ENCODE measurements at places on chromosomes 13 and 19.
A peak's percentile ranks its signal among the peaks of the same experiment; 100 is the strongest.

DNA sequence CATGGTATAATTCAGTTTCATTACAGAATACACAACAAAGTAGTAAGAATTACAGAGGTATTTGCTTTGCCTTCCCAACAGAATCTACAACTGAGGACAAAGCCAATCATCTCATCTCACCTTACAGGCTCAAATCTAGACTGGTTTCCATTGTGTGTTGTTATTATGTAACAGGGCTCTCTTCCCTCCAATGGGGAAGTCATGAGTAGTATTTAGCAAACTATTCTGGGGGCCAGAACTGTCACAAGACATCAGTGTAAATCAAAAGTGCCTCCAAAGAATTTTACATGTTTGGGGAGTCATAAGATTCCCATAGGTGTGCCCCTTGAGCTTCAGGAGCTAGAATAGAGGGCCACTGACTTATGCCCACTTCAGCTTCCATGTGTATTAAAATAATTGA is 187.0 kb upstream of the EDNRB start:
- no peak for DNase-seq

DNA sequence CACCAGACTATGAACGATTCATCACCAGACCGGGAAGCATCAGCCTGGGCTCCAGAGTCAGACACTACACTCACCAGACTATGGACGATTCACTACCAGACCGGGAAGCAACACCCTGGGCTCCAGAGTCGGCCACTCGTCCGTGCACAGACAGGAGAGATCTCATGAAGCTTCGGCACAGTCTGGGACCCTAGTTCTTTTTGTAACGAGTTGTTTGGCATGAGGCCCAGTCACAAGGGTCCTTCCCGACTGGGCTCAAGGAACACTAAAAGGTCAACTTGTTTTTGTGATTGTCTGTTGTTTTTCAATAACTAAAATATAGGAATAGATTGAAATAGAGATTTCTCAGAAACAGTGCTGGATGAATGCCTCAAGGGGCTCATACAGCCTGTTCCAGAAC is 1141.6 kb upstream of the MIR17HG start:
- DNase-seq: no peak

- DNase-seq: no peak
Observed at GRCh38 chr19:1288833-1289685, 3.4 kb downstream of the EFNA2 start.

- DNase-seq: no peak
Observed at GRCh38 chr13:31134039-31134711, 27.5 kb downstream of the HSPH1 start.

DNA sequence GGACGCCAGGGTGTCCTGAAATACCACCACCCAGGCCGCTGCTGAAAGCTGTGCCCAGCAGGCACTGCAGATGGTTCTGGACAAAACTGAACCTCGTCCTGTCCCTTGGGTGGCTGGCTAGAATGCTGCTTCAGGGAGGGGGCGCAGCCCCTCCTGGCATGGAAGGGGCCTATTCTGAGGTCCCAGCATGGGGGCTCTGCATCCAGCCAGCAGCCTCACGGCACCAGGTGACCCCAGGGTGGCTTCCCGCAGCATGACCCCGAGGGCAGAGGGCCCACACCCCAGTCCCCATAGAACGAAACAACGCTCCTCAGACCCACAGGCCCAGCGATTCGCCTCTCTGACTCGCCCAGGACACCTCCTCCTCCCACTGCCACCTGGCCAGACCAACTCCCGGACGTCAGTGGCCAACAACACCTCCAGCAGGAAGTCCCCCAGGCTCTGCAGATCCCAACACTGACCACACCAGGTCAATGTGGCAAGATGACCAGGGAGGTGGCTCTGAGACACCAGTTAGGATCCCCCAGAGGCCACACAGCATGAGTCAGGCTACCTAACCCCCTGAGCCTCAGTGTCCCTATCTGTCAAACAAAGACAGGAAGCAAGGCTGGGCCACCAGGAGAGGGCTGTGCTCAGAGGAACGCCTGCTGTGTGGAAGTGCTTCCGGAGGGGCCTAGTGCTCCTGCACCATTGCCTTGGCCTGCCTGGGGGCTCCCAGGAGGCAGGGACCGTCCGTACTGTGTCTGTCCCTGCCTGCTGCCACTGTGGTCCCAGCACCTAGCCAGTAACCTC is 6.1 kb downstream of the MKNK2 start:
- no peak for DNase-seq

DNA sequence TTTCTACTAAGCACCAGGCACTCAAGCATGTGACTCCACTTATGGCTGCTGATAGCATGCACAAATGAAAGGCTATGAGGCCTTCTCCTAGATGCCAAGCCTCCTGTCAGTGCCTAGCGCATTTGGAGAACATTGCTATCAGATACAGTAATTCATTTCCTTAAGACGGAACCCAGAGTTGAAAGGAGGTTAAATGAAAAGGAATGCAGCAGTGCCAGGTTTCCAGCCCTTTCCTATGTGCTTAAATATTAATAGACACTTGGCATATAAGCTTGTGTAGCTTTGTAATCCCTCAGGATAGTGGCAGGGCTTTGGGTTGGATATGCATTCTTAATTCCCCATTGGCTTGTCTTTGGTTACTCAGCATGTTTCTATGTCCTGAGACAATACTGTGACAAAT is 140.1 kb upstream of the FRY start:
- DNase-seq: no peak

- DNase-seq: no peak
Observed at GRCh38 chr13:27034678-27035111, 136.9 kb downstream of the USP12 start.

DNA sequence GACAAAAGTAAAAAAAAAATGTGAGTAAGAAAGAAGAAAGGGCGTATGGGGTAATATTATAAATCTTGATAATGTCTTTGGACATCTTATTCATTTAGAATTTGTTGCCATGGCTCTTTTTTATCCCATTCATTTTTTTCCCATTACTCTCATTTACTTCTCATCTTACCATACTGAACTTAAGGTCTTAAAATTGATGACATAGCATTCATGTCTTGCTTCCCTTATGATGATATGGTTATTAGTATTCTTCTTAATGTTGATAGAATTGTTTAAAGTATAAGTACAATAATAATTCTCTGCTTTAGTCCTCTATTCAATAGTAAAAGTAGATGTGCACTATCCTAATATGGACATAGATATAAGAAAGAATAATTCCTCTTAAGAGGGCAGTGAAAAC is 204.1 kb upstream of the KLF12 start:
- no peak for DNase-seq

- DNase-seq: no peak
Observed at GRCh38 chr13:109998684-109999533, 212.5 kb upstream of the IRS2 start.

DNA sequence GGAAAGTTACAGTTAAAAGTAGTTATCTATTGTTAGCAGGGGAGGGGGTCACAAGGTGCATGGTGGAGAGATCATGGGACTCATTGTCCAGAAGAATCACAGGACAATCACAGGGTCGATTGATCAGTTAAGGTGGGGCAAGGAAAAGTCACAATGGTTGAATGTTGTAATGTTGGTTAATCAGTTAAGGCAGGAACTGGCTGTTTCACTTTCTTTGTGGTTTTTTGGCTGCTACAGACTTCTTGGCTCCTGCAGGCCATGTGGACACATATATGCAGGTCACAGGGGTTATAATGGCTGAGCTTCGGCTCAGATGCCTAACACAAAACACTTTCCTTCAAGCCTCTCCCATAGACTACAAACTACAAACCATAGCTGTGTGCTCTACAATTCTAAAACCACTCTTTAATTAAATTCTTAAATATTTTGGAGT is 6.9 kb upstream of the ZNF431 start:
- no peak for DNase-seq

GRCh38 chr13:103903790-103904189 is 837.6 kb upstream of the SLC10A2 start:
- DNase-seq: no peak

DNA sequence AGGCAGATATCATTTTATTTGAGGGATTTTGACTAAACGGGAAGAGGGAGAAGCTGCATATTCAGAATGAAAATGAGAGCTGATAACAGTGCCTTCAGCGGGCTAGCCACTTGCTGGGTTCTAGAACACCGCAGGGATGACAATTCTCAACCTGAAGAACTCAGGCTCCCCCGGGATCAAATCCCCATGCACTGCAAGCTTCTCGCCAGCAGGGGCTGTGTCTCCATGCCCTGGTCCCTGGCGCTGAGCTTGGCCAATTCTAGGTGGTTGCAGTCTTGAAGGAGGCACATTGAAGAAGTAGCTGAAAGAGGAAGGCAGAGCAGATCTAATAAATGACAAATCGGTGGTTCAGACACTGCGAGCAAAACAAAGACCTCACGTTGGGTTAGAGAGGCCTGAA is 128.7 kb downstream of the UQCRFS1 start:
- DNase-seq: no peak

DNA sequence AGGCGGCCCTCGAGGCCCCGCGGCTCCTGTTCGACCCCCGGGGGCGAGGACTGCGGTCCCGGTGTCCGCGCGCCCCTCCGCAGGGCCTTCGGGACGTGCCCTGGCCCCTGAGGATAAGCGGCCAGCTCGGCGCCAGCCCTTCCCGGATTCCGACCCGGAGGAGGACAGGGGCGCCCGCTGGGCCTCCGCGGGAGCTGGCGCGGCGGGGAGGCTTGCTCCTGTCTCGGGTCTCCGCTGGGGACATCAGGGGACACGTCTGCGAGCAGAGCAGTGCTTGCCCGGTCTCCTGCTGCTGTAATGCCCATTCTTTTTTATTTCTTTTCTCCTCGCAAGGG is 829 bp downstream of the B3GLCT start:
- DNase-seq: peak; percentile 20

GRCh38 chr13:95226932-95227695 is 74.1 kb downstream of the ABCC4 start:
- no peak for DNase-seq

GRCh38 chr19:18946918-18947317 is 5.9 kb upstream of the HOMER3 start:
- no peak for DNase-seq

GRCh38 chr19:1917926-1918325 is 12.7 kb downstream of the ADAT3 start:
- DNase-seq: no peak

DNA sequence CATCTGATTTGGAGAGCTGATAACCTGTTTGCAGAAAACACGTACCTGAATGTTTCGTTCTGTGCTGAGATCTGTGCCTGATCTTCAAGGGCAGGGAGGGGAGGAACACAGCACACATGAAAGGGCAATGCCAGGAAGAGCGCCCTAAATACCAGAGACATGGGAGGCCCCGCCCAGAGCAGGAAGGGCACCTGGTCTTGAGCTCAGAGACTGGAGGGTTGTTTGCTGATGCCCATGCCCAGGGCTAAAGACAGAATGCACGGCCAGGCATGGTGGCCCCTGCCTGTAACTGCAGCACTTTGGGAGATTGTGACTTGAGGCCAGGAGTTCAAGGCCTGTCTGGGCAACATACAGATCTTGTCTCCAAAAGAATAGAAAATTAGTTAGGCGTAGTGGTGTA is 183.2 kb downstream of the TUBA3C start:
- no peak for DNase-seq

GRCh38 chr13:78594456-78594975 is 8.8 kb downstream of the POU4F1 start:
- DNase-seq: no peak

- peak; percentile 84 for DNase-seq
Observed at GRCh38 chr19:17215127-17215971, at the start of gene USE1. TSS of gene USE1 (plus strand) at chr19:17215357. CDS start at chr19:17215406, 49 bp downstream.

DNA sequence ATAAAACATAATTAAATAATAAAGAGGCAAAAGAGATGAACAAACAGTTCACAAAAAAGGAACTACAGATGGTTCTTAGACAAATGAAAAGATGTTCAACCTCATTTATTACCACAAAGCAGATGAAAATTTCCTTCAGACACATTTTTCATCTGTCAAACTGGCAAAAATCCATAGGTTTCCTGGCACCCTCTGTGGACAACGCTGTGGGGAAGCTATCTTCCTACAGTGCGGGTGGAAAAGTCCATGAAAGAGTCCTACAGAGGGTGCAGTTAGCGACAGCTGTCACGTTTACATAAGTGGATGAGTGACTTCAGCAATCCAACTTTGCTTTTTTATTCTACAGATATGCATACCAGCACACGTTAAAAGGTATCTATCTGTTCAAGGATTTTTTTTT is 30.3 kb upstream of the PDCD5 start:
- no peak for DNase-seq

DNA sequence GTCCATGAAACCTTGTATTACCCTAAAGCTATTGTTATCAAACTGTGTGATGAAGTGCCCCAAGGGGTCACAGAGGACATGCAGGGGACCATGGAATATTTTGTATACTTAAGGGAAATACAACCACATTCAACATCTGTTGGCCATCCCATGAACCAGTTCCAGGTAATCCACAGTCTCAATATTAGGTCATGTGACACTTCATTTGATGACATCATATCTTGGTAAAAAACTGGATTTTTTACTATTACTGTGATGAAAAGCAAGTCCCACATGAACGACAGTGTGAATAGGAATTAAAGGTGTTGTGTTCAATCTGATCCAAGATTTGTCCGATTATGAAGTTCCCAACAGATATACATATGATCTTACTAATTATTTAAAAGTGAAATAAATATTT is 355.2 kb downstream of the IRS2 start:
- no peak for DNase-seq

GRCh38 chr13:111017755-111018459 is 97.2 kb upstream of the ARHGEF7 start:
- no peak for DNase-seq

GRCh38 chr13:60700994-60701393 is 304.0 kb downstream of the TDRD3 start:
- no peak for DNase-seq

DNA sequence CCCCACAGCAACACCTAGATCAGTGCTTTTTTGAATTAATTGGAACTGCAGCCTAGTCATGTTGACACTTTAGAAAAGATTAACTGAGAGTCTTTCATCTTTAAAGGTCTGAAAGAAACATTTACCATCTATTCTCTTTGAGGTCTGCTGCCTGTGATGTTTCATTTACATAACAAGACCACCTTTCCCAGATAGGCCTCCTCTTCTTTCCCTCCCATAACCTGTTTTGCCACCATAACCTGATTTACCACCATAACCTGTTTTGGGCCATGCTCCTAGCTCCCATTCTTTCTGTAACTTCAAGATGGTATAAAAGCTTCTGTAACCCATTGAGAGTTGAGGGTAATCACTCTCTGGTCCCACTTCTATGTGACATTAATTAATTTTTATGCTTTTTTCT is 320.8 kb downstream of the PCDH20 start:
- DNase-seq: no peak
